Thoracic aorta (tissue), 2 donors: ENCODE measurements at places on chromosomes 3 and 15.
A peak's percentile ranks its signal among the peaks of the same experiment; 100 is the strongest.

DNA sequence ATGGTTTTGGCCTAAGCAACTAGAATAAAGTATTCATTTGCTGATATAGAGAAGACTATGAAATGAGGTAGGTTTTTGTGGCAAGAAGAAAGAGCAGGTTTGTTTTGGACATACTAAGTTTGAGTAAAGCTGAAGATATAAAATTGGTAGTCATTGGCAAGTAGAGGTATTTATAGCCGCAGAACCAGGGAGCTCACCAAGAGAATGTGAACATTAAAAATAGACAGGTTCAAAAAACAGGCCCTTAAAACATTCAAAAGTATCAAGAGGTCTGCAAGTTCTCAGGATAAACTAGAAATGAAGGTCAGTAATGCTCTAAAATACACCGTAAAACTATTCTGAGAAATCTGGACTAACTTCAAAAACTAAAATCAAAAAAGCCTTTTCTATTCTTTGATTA lies 240.7 kb downstream of the SCAPER start:
- DNase-seq: no peak
- no peaks in the 10 kb centered on the region for H3K4me1 ChIP-seq
- H3K36me3 ChIP-seq: no peaks in the 10 kb centered on the region
- H3K4me3 ChIP-seq: no peak overlapping the region

DNA sequence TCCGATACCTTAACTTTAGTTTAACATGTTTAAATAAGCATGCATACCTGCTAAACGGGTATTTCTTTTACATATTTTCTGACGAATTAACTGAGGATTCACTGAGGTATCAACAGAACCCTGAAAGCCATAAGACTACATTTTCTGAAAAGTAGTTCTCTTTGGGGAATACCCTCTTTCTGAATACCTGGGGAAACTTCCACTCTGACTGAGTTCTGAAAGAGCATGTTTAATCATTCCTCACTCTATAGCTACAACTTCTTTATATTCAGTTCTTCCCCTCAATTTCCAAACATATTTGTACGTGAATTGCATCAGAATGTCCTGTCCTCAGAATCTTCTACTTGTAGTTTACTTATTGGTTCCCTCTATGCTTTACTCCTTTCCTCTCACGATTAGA lies 403.0 kb downstream of the ROBO1 start:
- H3K4me3 ChIP-seq: no peak overlapping the region
- no peak for DNase-seq
- H3K27me3 ChIP-seq: no peaks in the 10 kb centered on the region
- no peaks in the 10 kb centered on the region for H3K4me1 ChIP-seq
- no peaks in the 10 kb centered on the region for H3K36me3 ChIP-seq

DNA sequence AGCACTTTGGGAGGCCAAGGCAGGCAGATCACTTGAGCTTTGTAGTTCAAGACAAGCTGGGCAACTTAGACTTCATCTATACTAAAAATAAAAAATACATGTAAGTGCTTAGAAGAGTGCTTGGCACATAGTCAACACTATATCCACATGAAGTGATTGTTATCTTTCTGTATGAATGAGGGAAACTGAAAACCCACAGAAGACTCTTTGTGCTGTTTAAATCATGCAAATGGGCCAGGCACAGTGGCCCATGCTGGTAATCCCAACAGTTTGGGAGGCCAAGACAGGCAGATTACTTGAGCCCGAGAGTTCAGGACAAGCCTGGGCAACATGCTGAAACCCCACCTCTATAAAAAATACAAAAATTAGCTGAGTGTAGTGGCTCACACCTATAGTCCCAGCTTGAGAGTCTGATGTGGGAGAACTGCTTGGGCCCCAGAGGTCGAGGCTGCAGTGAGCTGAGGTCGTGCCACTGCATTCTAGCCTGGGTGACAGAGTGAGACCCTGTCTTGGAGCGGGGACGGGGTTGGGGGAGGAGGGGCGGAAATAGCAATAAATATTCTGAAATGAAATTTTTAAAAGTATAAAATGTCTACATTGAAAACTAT lies 129.7 kb downstream of the NR2E3 start:
- no peaks in the 10 kb centered on the region for H3K4me1 ChIP-seq
- H3K27ac ChIP-seq: no peak overlapping the region
- H3K4me3 ChIP-seq: no peak overlapping the region

- H3K4me3 ChIP-seq: peak overlapping the region; percentile 98
- DNase-seq: peak; percentile 3
Measured at GRCh38 chr3:177196456-177197040, 734 bp downstream of the TBL1XR1 start.

DNA sequence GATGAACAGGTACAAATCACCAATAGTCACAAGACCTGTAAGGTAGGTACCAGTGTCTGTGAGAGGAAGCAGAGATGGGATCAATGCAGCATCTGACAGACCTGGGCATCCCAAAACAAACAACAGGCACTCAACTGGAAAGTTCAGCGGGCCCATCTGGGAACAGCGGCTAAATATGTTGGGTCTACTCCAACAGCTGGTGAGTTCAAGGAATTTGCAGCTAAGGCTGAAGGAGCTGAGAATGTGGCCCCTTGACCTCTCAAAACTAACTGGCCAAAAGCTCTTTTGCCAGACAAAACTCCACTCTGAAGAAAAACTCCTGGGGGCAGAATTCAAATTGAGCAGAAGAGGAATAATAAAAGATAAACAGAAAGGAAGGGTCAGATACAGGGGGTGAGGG lies 24.4 kb downstream of the AVEN start:
- no peak overlapping the region for H3K4me3 ChIP-seq
- no peaks in the 10 kb centered on the region for H3K4me1 ChIP-seq

DNA sequence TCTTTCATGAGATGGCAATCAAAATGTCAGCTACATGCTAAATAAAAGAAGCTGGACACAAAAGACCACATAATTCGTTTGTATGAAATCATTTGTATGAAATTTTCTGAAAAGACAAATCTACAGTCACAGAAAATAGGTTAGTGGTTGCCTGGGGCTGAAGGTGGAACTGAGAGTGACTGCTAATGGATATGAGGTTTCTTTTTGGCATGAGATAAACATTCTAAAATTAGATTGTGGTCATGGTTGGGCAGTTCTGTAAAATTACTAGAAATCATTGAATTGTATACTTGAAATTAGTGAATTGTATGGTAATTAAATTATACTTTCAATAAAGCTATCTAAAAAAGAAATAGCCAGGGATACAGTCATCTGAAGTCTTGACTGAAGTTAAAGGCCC lies 2.7 kb upstream of the DMXL2 start:
- H3K4me3 ChIP-seq: no peak overlapping the region
- H3K4me1 ChIP-seq: peaks cover 9% of the 10 kb centered on the region
- no peaks in the 10 kb centered on the region for H3K27me3 ChIP-seq

- H3K4me3 ChIP-seq: no peak overlapping the region
- H3K27ac ChIP-seq: no peak overlapping the region
- no peaks in the 10 kb centered on the region for H3K36me3 ChIP-seq
- DNase-seq: no peak
Measured at GRCh38 chr3:155323063-155323666, 29.7 kb upstream of the STRIT1 start.

GRCh38 chr3:49161808-49162530 lies 4.2 kb downstream of the CCDC71 start:
- no peak for DNase-seq
- H3K36me3 ChIP-seq: peaks cover 16% of the 10 kb centered on the region
- no peak overlapping the region for H3K4me3 ChIP-seq
- no peak overlapping the region for H3K27ac ChIP-seq
- no peaks in the 10 kb centered on the region for H3K27me3 ChIP-seq

- H3K4me3 ChIP-seq: no peak overlapping the region
- H3K36me3 ChIP-seq: no peaks in the 10 kb centered on the region
- no peaks in the 10 kb centered on the region for H3K27me3 ChIP-seq
- no peak overlapping the region for H3K27ac ChIP-seq
- no peak for DNase-seq
Measured at GRCh38 chr3:56761887-56762651, 39.7 kb downstream of the ARHGEF3 start.

- DNase-seq: no peak
- peak overlapping the region; percentile 37 for H3K4me3 ChIP-seq
- H3K27me3 ChIP-seq: no peaks in the 10 kb centered on the region
- H3K27ac ChIP-seq: peak overlapping the region; percentile 79
- peaks cover 86% of the 10 kb centered on the region for H3K4me1 ChIP-seq
Measured at GRCh38 chr3:11603628-11604027, 40.1 kb downstream of the VGLL4 start.

- no peaks in the 10 kb centered on the region for H3K4me1 ChIP-seq
- DNase-seq: no peak
- no peak overlapping the region for H3K27ac ChIP-seq
- no peaks in the 10 kb centered on the region for H3K27me3 ChIP-seq
- peaks cover 20% of the 10 kb centered on the region for H3K36me3 ChIP-seq
Measured at GRCh38 chr15:41734079-41734478, 40.2 kb upstream of the MAPKBP1 start.

DNA sequence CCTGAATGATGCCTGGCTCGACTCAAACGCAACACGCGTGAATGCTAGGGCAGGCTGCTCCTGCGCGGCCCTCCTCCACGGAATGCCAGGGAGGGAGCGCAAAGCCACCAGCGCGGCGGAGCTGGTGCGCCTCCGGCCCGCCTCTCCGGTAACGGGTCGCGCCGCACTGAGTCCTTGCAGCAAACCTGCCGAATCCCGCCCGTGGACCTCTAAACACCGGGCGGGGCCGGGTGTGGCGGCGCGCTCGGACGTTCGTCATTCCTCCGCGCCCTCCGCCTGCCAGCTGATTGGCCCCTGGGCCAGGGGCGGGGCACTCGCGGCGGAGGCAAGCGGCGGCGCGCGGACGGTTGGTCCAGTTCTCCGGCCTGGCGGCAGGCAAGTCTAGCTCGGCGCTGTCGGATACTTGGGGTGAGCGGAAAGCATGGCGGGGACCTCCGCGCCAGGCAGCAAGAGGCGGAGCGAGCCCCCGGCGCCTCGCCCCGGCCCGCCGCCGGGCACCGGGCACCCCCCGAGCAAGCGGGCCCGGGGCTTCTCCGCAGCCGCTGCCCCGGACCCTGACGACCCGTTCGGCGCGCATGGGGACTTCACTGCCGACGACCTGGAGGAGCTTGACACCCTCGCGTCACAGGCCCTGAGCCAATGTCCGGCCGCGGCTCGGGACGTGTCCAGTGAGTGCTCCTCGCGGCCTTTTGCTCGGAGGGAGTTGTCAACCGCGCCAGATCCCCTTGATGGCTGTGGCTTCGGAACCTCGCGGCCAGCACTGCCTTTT lies at the start of gene ATRIP:
TSS of gene ATRIP (plus strand) at position 313 of the 769 bp plus-strand sequence. CDS start at position 422, 109 bp downstream.
- peak; percentile 55 for DNase-seq
- H3K27me3 ChIP-seq: no peaks in the 10 kb centered on the region
- peaks cover 9% of the 10 kb centered on the region for H3K36me3 ChIP-seq
- peaks cover 33% of the 10 kb centered on the region for H3K4me1 ChIP-seq
- H3K4me3 ChIP-seq: peak within 1 kb of the TSS; percentile 93

- no peak overlapping the region for H3K27ac ChIP-seq
- DNase-seq: no peak
- no peaks in the 10 kb centered on the region for H3K36me3 ChIP-seq
- no peak overlapping the region for H3K4me3 ChIP-seq
Measured at GRCh38 chr3:105801397-105801796, 67.4 kb downstream of the CBLB start.

- no peak for DNase-seq
- no peak overlapping the region for H3K4me3 ChIP-seq
- H3K27ac ChIP-seq: no peak overlapping the region
- no peaks in the 10 kb centered on the region for H3K27me3 ChIP-seq
- H3K36me3 ChIP-seq: no peaks in the 10 kb centered on the region
Measured at GRCh38 chr15:32885713-32886112, 167.9 kb downstream of the GREM1 start.

GRCh38 chr3:170703121-170703588 lies 117.3 kb upstream of the SLC7A14 start:
- DNase-seq: no peak
- H3K4me3 ChIP-seq: no peak overlapping the region
- no peaks in the 10 kb centered on the region for H3K27me3 ChIP-seq
- H3K36me3 ChIP-seq: no peaks in the 10 kb centered on the region

- DNase-seq: no peak
- no peaks in the 10 kb centered on the region for H3K36me3 ChIP-seq
- H3K27ac ChIP-seq: peak overlapping the region; percentile 58
Measured at GRCh38 chr3:50226888-50227389, 9.1 kb upstream of the GNAI2 start.

DNA sequence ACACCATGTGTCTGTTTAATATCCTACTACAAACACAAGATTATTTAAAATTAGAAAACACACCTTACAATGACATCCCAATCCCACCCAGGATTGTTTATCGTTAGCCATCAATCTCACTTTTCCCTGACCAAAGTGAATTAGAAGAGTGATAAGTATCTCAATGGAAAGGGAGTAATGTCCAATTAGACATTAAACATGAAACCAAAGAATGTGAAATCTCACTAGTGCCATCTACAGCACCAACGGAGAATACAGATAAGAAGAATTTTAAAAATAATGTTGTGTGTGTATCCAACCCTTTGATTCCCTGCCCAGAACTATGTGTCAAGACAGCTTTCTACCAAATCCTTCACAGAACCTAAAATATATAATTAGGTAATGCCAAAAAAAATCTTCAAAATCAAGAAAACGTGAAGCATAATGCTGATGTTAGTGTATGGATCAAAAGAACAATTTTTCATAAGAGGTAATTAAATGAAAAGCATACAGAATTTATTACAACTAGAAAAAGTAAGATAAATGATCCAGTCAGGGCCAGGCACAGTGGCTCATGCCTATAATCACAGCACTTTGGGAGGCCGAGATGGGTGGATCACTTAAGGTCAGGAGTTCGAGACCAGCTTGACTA lies 64.2 kb downstream of the SCAPER start:
- peaks cover 6% of the 10 kb centered on the region for H3K4me1 ChIP-seq
- DNase-seq: no peak
- no peak overlapping the region for H3K27ac ChIP-seq
- H3K27me3 ChIP-seq: no peaks in the 10 kb centered on the region
- no peak overlapping the region for H3K4me3 ChIP-seq

DNA sequence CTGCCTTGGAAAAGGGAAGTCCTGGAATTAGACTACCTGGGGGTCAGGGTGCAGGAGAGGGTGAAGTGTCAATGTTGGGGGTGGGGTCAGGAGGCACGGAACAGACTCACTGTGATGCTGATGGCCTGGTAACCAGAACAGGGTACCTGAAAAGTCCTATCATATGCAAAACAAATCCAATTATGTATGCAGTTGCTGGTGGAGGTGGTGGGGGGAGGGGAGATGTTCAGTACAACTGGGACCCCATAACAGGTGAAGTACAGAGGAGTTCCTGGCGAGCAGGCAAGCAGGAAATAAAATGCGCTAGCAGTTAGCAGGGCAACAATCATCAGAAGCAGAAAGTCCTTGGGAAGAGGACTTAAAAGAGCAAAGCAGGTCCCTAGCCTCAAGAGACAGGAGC lies 4.2 kb upstream of the KATNBL1 start:
- H3K27ac ChIP-seq: no peak overlapping the region
- H3K4me3 ChIP-seq: no peak overlapping the region
- no peak for DNase-seq
- no peaks in the 10 kb centered on the region for H3K27me3 ChIP-seq
- no peaks in the 10 kb centered on the region for H3K4me1 ChIP-seq

DNA sequence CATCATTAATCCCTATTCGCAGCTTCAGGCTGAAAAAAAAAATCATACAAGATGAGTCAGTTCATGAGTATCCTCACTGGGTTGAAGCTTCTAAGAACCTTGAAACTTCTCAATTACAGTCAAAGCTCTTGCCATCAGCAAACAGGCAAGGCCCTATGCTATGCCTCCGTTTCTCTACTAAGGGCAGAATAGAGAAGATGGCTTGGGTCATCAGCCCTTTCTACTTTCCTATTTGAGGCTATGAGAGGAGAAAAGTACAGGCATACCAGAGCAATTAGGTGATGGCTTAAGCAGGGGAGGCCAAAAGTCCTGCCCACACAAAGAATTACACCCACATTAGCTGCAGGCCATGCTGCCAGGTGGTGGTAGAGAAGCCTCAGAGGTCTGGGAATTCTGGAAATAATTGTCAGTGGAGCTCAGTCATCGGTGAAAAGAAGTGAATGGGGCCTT lies 89.0 kb downstream of the MRPL46 start:
- peaks cover 10% of the 10 kb centered on the region for H3K4me1 ChIP-seq
- no peaks in the 10 kb centered on the region for H3K36me3 ChIP-seq
- H3K4me3 ChIP-seq: no peak overlapping the region
- H3K27ac ChIP-seq: no peak overlapping the region
- no peak for DNase-seq
- no peaks in the 10 kb centered on the region for H3K27me3 ChIP-seq
